ENCODE measurements at places on chromosomes 4 and X.

GRCh38 chr4:7182616-7183015, 9.7 kb upstream of the SORCS2 start:
- no peak for DNase-seq

DNA sequence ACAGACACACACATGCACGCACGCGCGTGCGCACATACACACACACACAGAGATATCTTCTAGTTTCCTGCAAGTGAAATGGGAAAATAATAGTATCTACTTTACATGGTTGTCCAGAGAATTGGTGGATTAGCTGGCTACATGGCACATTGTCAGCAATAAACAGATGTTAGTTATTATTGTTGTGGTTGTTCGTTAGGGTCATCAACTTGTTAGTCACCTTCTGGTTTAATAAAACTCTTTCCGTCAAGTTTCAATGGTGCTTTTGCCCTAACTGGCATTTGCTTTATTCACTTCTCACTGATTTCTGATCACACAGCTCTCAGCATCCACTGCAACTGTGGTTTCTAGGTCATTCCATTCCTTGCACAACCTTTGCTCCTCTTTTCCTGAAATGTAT, 25.4 kb upstream of the RASL11B start:
- no peak for DNase-seq

- DNase-seq: no peak
Measured at GRCh38 chr4:54541426-54542118, 116.2 kb upstream of the KIT start.

GRCh38 chr4:127709456-127709855, 20.7 kb upstream of the SLC25A31 start:
- DNase-seq: no peak

DNA sequence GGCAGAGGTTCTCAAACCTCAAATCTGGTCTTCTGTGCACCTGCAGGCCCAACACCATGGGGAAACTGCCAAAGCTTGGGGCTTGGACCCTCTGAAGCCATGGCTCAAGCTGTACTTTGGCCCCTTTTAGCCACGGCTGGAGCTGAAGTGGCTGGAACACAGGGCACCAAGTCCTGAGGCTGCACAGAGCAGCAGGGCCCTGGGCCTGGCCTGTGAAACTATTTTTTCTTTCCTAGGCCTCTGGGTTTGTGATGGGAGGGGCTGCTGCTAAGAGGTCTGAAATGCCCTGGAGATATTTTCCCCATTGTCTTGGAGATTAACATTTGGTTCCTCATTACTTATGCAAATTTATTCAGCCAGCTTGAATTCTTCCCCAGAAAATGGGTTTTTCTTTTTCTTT, 18.3 kb upstream of the PI4K2B start:
- no peak for DNase-seq

DNA sequence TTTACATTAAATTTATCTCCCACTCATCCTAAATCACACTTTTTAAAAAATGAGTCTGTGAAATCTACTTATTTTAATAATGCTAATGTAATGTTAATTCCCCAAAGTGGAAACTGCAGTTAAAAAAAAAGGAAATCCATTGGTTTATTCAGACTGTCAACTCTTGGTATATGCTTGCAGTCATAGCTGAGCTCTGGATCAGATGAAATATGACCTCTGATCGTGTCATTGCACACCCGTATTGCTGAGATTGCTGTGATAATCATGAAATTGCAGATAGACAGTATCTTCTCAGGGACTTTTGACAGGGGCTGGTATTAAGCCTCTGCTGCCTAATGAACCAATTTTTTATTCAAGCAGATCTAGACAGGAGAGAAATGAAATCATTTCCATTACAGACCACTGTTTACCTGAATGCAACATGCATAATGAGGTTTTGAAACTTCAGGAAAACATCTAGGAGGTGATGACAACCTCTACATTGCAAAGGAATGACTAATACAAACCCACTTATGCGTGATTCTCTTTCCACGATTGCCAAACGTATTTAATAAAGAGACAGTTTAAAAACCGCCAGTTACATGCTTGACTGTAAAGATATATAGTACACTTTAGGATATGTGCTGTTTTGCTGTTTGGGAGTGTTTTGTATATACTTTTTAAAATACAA, 138.3 kb upstream of the PUDP start:
- no peak for DNase-seq

GRCh38 chrX:153884590-153884989, 1.4 kb downstream of the L1CAM start:
- no peak for DNase-seq

DNA sequence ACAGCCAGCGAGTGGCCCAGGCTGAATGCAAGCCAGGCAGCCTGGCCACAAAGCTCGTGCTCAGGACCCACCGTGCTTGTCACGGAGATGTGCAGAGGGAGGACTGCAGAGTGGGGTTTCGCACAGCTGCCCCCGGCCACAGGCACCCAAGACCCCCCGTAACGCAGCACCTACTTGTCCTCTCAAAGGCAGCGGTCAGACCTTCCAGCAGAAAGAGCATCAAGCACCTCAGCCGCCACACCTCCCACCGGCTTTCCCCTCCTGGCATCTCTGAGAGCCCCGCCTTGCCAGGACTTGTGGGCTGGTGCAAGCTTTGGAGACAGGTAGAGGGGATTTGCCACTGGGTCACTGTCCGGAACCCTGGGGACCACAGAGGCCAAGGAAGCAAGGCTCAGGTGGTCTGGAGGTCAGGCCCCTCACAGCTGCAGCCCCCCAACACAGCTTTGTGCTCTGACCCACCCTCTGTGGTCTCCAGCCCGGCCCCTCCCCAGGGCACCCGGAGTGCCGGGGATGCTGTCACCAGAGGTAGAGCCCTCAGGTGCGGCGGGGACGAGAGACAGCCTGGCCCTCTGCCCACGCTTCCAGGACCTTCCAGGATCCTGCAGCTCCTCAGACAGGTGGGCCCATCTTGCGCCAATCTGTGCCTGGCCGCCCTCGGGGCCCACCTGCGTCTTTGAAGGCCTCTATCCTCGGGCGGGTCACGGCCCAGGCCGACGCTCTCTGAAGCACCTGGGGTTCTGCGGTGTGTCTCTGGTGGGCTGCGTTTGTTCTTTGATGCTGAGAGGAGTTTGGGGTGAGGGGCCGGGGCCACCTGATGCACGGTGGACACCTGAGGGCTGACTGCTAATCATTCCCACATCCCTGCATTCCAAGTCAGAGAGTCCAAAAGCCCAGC, 34.4 kb upstream of the HMX1 start:
- DNase-seq: no peak

DNA sequence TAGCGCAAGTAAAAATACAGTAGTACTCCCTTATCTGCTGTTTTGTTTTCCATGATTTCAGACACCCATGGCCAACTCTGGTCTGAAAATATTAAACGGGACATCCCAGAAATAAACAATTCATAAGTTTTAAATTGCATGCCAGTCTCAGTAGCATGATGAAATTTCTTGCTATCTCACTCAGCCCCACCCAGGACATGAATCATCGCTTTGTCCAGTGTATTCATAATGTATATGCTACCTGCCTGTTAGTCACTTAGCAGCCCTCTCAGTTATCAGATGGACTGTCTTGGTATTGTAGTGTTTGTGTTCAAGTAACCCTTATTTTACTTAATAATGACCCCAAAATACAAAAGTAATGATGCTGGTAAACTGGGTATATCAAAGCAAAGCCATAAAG, 158.2 kb upstream of the DDIT4L start:
- DNase-seq: no peak

GRCh38 chr4:142563682-142564291, 282.3 kb downstream of the INPP4B start:
- DNase-seq: no peak

DNA sequence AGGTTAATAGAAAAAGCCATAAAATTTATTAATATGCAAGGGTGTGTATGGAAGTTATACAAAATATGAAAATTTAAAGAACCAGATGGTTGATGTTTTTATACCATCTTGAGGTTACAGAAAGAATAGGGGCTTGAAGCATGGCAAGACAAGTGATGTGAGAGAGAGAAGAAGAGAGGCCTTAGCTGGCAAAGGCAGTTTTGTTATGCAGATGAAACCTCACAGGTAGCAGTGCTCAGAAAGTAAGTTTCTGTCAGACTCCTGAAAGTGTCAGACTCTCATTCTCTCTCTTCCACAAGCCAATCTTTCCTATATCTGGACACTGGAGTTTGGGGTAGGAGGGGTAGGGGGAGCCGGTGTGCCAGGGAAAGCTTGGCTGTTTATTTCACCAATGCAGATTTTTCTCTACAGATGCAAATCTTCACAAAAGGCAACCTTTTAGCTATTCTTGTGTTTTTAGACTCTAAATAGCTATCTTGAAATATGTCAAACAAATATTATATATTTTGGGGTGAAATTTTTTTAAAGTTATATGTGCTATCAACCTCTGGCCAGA, 124.5 kb downstream of the CFAP299 start:
- no peak for DNase-seq

DNA sequence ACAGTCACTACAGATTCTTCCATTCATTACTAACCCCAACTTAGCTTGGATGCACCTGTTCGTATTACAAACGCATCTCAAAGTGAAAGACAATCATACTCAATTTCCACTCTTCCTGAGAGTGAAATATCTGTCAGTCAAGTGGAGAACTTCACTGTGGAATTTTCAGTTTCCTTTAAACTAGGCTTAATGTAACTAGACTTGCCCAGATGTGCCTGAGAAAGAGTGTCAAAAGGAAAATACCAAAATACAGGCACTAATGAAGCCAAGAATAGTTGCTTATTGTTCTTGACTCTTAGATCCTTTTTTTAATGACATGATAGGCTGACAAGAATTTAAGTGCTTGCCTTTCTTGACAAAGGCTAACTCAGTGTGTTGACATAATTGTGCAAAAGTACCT, 72.4 kb upstream of the NR3C2 start:
- no peak for DNase-seq

DNA sequence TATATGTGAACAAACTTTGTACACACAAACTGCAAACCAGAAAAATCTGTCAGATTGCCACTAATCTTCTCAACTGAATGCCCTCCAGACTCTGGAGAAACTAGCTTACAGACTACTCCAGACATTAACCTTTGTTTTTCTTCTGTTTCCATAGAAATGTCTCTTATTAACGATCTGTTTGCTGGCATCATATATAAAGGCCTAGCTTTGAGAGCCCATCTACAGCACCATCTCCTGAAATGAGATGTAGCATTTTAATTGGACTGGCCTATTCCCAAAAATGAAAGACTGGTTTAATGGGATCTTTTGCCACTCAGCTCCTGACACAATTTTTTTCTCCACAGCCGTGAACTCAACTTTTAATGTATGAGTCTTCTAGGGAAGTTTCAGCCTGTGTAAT, 266.0 kb upstream of the IL1RAPL1 start:
- DNase-seq: no peak

DNA sequence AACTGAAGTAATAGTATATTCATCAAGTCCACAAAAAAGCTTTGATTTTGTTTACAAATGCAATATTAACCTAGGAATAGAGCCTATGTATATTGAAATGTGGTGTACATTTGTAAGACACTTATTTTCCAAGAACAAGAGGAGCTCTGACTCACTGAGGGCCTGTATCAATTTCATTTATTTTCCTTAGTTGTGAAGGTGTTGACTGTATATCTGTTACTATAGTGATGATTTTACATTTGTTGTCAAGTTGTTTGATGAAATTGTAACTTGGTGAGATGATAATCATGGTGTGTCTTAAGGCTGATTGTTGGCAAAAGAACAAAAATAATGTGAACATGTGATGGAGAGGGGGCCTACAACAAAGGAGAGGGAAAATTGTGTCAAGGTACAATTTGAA, 274.9 kb upstream of the TEX13A start:
- DNase-seq: no peak

DNA sequence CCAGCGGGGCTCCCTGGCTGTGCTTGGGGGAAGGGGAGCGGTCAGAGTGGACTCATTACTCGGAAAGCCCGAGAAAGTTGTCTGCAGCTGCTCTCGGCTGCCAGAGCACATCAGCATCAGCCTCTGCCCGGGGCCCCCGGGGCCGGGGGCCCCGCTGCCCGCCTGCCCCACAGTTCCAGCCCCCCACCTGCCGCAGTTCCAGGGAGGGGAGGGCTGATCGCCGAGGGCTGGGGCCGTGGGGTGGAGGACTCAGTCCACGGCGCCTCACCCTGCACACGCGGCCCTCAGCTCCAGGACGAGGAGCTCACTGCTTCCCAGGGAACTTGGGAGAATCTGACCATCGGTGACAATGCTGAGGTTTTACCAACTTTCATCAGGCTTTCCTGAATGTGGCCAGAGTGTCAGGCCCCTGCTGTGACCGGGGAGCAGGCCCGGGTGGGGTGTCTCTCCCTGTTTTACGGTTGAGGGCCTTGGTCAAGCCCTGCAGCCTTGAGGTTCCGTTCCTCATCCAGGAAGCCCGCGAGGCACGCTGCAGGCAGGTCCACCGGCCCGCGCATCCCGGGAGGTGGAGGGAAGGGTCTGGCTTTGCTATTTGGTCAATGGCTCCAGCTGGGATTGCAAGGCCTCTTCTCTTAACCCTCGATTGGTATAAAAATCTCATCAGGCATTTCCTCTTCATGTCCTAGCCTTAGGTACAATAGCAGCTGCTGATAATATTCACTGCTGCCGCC, 57.2 kb downstream of the CPZ start:
- DNase-seq: no peak

DNA sequence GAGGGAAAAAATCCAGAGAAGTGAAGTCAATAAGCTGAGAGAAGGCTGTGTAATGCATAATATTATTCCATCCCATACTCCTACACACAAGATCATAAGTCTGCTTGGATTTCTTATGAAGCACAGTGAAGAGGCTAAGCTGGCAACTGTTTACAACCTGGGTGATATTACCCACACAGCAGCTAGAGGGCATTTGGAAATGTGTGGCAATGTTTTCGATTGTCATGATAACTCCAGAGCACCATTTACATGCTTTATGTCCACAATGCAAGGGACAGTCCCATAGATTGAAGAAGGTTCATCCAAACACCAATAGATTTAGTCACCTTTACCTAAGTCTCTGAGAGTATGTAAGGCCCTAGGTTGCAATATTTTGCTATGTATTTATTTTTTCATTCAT, 412.2 kb downstream of the PPP3CA start:
- DNase-seq: no peak

- DNase-seq: no peak
Measured at GRCh38 chr4:61447918-61448317, 247.8 kb downstream of the ADGRL3 start.

GRCh38 chr4:8306511-8307021, 37.0 kb downstream of the HTRA3 start:
- no peak for DNase-seq

GRCh38 chr4:55175779-55176231, 50.4 kb upstream of the KDR start:
- no peak for DNase-seq

GRCh38 chr4:111530446-111530845, 614.8 kb upstream of the FAM241A start:
- no peak for DNase-seq

DNA sequence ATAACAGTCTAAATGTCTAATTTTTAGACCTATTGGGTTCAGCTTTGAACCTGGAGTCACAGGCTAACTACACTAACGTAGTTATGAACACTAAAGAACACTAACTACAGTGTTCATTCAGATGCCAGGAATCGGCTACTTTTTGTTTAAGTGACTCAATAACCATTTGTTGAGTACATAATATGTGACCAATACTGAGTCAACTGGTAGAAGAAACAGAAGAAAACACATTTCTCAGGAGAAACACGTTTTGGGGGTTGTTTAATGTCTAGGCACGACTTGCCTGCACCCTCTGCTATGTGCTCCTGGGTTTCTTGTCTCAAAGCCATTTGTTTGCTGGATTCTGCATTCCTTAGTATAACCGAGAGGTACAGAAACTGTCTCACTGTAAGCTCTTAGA, 18.6 kb upstream of the CLNK start:
- no peak for DNase-seq

GRCh38 chrX:130119312-130119898, 9.1 kb upstream of the ELF4 start:
- no peak for DNase-seq

- DNase-seq: no peak
Measured at GRCh38 chr4:3310301-3311094, 17.7 kb downstream of the RGS12 start.
